Esophagus squamous epithelium (tissue), 5 donors: ENCODE measurements at places on chromosomes 11 and 22.

GRCh38 chr11:69642549-69642912, 1.6 kb downstream of the CCND1 start:
- no peak for DNase-seq

DNA sequence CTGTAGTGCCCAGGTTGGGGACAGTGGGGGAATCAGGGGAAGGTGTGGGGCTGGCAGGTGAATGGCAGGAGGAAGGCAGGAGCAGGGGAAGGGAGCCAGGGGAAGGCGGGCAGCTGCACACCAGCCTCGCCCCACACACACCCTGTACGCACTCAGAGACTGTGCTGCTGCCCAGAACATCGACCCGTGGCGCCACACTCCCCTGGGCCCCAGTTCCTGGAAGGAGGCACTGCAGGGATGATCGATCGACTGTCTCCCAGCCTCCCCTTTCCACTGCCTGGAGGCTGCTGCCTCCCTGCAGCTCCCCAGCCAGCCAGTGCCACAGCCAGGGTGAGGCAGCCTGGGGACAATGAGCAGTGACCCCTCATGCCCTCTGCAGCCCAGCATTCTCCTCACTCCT, 19.2 kb downstream of the PDE2A start:
- no peak for DNase-seq

DNA sequence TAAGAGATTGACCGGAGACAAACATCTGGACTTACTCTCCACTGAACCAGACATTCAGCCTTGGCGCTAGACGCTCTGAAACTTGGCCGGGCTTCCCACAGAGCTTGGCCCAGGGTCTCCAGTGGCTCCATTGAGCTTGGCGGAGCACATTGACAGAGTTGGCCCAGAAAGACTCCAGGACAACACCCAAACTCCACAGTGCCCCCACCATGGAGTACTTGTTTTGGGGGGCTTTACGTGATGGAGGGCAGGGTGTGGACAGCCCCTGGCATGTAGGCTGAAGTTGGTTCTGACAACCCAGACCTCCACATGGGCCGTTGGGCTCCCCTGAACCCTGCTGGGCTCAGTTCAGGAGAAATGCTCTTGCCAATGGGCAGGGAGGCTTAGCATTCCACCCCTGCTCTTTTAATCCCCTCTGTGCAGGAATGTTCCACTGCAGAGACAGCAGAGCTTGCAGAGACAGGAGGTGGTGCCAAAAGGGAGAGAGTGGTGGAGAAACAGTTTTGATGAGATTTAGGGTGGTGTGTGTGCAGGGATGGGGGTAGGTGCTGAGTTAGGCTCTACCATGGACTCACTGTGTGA, 102.4 kb upstream of the TIMP3 start:
- no peak for DNase-seq

GRCh38 chr11:132101881-132102280, 731.5 kb downstream of the NTM start:
- DNase-seq: no peak

DNA sequence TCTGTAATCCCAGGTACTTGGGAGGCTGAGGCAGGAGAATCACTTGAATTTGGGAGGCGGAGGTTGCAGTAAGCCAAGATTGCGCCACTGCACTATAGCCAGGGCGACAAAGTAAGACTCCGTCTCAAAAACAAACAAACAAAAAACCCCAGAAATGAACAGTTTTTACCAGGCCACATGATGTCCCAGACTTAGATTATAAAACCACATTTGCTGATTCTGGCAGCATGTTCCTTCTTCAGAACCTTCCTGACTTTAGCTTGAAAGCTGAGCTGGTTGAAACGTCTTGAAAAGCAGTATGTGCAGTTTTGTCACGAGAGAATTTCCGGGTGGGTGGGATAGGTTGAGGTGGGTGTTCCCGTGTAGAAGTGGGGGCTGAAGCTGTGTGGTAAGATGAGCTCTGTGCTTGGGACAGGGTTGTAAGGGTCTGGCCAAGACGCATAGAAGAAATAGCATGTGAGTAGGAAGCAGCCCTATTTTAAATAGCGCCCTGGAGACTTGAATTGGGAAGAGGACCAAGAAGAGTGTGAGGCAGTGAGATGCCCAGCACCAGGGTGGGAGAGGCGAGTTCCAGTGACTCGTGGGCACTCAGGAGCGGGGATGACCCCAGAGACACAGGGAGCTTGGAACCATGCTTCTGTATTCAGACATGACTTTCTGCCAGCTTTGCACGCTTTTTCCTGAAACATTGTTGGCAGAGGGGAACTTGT, 7.6 kb downstream of the AP2A2 start:
- DNase-seq: no peak

- no peak for DNase-seq
Measured at GRCh38 chr11:84588131-84588829, 1038.9 kb downstream of the DLG2 start.

GRCh38 chr22:45952151-45952550, 24.8 kb downstream of the WNT7B start:
- DNase-seq: no peak

DNA sequence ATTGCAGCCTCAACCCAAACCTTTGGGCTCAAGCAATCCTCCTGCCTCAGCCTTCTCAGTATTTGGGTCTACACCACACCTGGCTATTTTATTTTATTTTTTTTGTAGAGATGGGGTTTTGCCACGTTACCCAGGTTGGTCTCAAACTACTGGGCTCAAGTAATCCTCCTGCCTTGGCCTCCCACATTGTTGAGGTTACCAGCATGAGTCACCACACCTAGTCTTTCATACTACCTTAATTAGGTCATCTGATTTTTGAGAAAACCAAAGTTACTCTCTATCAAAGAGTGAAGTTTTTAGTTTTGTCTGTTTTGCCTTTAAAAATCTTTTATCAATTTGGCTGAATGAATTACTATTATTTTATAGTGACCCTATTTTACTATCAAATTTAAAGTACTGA, 335.6 kb upstream of the LRRC4C start:
- DNase-seq: no peak

GRCh38 chr11:66339162-66339675, 3.0 kb upstream of the RIN1 start:
- no peak for DNase-seq

DNA sequence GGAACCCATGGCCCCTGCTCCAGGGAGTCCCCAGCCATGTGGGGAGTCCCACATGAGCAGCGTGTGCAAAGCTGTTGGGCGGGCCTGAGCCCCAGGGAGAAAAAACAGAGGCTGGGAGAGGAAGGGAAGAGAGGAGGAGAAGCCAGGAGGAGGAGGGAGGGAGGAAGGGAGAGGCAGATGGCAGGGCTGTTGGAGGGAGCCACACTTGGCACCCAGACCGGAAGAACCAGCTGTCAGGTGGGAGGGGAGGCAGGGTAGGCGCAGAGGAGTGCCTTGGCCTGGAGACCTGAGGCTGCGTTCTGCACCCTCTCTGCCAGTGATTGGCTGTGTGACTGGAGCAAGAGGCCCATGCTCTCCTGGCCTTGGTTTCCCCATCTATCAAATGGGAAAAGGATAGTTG, 6.7 kb downstream of the SYNGR1 start:
- DNase-seq: no peak

DNA sequence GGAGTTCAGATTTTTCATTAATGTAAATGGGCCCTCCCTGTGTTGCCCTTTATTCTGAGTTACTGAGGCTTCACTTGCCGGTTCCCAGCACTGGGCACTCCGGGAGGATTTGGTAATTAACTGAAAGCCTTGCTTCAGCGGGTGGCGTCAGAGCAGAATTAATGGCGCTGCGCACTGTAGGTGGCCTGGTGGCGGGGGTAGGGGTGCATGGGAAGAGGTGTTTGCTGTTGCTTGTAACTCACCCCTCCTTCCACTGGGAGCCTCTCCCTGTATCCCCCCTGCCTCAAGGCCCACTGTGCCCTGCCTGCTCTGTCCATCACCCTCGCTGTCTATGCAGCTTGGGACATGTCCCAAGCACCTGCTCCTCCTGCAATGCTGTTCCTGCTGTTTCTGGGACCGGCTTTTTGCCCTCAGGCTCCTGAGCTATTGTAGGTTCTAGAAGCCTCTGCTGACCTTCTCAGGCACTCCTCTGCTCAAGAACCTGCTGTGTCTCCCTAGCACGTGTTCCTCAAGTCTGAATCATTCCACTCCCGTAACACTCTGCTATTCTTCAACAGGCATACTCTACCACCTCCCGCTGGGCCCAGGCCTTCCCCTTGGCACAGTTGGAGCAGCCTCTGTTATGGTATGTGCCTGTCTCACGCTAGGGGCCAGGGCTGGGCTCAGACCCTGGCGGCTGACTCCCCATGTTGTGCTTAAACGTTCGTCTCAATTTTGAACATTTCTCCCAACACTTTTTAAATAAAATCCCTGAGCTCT, 24.4 kb downstream of the ARHGAP8 start:
- no peak for DNase-seq

DNA sequence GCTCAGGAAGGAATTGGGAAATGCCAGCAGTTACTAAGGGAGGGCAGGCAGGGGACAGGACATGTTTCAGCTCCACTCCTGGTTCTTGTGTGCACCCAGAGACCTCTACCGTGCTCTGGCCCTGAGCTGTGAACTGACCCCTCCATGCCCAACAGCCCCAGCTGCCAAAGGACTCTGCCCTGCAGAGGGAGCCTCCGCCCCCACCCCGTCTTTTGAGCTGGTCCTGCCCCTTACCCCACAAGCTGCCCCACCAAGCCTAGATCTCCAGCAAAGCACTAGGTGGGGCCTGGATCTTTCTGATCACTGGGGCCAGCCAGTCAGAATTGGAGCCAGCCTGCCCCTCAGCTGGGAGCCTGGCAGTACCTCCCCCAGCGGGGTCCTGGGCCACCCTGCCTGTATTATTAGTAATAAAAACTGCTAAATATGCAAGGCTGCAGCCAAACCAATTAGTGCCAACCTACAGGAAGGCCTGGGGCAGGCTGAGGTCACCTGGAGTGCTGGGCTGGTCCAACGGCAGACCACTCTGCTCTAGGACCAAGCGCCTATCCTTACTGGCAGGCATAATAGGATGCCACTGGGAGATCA, 23.9 kb upstream of the DRICH1 start:
- DNase-seq: no peak

GRCh38 chr11:33553486-33553885, 147.1 kb downstream of the C11orf91 start:
- DNase-seq: no peak

- no peak for DNase-seq
Measured at GRCh38 chr22:41284465-41284864, 1.5 kb downstream of the RANGAP1 start.
